ENCODE measurements at places on chromosomes 7 and 10. TPM values are rescaled to one million over a fixed set of nuclear protein-coding genes. Genes with fewer than 3 reads are reported as not detected.

Gene TMEM236
- total RNA-seq, result 1.7 TPM

- DNase-seq, result no peak
Measured at GRCh38 chr7:7701527-7701926, 16.9 kb downstream of the RPA3 start.

GRCh38 chr10:117675514-117676055 is 133.0 kb downstream of the EMX2 start:
- DNase-seq, result no peak

- DNase-seq, result no peak
Measured at GRCh38 chr7:96685755-96686154, 23.9 kb downstream of the SEM1 start.

DNA sequence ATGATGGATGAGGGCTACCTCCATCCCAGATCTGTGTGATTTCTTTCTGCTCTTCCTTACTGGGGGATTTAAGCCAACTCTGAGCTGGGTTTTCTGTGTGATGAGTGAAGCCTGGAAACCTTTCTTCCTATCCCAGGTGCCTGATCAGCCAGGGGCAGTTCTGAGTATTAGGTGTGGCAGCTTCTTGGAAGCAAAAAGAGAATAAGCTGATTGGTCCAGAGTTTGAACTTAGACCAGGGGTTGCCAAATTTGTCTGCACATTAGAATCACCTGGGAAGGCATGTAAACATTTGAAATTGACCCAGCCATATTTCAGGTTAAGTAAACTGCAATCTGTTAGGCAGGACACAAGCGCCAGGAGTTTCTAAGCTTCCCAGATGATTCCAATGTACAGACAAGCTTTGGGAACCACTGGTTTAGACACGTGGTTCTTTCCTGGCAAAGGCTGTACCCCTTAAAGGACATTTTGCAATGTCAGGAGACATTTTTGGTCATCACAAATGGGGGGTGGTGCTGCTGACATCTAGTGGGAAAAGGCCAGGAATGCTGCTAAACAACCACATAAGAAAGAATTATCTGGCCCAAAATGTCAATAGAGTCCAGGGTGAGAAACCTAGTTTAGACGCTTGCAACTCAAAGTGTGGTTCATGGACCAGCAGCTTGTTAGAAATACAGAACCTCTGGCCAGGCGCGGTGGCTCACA is 160.5 kb upstream of the GHITM start:
- no peak for DNase-seq

DNA sequence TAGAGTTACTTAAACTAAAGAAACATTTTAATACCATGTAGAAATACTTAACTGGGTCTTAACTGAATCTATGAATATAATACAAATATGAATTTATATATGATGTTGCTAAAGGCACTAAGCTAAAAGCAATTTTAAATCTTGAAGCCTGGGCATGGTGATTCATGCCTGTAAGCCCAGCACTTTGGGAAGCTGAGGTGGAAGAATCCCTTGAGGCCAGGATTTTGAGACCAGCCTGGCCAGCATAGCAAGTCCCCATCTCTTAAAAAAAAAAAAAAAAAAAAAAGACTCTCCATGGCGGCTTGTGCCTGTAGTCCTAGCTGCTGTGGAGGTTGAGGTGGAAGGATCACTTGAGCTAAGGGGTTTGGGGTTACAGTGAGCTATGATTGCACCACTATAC is 95.3 kb downstream of the CCSER2 start:
- DNase-seq, result no peak

- no peak for DNase-seq
Measured at GRCh38 chr7:73520673-73521635, 1.1 kb downstream of the BAZ1B start.

GRCh38 chr10:5981529-5981928 is 4.2 kb upstream of the IL15RA start:
- no peak for DNase-seq

All from aorta (tissue), 5 donors.